ENCODE measurements at places on chromosomes 7 and 10. TPM values are rescaled to one million over a fixed set of nuclear protein-coding genes. Genes with fewer than 3 reads are reported as not detected.

Gene ANKRD61
- not detected for total RNA-seq

- no peak for DNase-seq
These were observed 1004.0 kb upstream of the C7orf33 start for GRCh38 chr7:147586526-147586925.

Gene EPO
- not detected for total RNA-seq

DNA sequence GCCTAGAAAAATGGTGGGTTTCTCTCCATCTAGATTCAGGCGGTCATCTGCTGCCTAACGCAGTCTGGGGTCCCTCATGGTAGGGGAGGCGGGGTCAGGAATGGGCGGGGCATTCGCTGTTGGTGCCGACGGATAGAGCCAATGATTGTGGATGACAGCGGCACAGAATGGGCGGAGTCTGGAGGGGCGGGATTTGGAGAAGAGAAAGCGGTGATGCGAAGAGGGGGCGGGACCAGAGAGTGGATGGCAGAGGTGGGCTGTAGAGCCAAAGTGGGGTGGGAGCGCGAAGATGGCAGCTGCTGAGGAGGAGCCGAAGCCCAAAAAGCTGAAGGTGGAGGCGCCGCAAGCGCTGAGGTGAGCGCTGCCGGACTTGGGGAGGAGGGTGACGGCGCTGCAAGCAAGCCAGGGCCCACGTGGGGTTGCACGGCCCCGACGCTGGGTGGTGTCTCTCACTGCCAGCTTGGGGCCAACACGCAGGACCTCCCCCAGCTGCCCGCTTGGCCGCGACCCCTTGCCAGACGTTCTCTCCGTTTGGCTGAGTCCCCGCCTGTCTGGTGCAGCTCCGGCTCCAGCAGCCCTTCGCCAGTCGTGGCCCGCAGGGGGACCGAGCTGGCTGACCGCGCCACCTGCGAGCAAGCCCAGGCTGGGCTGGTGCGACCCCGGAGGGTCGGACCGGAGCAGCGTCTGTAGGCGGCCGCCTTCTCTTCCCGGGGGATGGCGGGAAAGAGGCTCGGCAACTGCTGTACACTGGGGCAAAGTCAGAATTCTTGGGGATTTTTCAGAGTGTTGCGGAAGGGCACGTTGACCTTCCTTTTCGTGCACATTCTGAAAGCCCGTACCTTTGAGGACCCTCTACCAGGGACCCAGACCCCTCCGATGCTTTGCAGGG, at the start of gene ADK:
TSS of gene ADK (plus strand) at position 232 of the 889 bp plus-strand sequence. CDS start at position 290, 58 bp downstream.
- DNase-seq = peak; percentile 98

Gene VWDE
- 2.9 TPM for total RNA-seq

Gene EVX1
- total RNA-seq = 2.5 TPM

DNA sequence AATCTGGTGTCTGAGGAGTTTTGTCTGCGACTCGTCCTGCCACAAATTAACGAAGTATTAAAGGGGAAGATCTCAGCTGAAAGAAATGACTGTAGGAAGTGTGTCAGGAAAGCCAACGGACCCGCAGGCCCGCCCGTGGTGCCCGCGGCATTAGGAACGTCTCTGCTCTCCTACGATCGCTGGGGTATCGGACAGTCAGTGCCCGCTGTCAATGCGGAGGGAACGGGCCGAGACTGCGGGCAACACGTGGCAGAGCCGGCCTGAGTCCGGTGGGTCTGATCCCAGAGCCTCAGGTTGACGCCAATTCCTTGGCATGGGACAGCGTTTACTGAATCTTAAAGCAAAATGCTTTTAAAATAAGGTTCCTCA, 128.7 kb downstream of the KBTBD2 start:
- no peak for DNase-seq

Gene SPDYE5
- not detected for total RNA-seq

- no peak for DNase-seq
These were observed 156.0 kb downstream of the ZNF33B start for GRCh38 chr10:42482411-42482810.

Gene GSAP
- total RNA-seq = 13.0 TPM

DNA sequence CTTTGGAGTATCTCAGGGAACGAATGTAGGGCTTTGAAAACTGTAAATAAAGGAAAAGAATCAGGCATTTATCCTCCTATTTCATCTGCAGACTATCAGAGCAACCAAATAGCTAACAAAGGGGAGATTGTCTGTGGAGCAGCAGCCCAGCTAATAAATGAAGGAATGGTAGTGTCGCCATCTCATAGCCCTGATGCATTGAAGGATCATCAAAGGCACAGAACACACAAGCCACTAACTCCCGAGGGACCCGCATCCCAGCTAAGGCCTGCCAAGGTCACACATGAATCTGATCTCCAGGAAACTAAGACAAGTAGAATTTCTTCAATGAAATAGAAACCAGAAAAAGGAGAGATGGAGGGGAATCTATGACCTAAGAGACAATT, 38.2 kb downstream of the CALML5 start:
- DNase-seq = no peak

Gene PLXDC2
- total RNA-seq = 51.3 TPM

DNA sequence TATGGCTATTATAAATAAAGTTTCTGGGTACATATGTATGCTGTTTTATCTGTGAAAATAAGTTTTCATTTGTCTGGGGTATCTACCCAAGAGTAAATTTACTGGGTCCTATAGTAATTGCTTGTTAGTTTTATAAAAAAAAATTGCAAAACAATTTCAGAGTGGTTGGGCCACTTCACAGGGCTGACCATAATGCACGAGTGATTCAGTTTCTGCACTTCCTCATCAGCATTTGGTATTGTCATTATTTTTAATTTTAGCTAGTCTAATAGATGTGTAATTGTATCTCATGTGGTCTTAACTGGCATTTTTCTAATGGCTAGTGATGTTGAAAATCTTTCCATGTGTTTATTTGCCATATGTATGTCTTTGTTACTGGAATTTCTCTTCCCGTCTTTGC, 452.4 kb upstream of the AKR1E2 start:
- no peak for DNase-seq

DNA sequence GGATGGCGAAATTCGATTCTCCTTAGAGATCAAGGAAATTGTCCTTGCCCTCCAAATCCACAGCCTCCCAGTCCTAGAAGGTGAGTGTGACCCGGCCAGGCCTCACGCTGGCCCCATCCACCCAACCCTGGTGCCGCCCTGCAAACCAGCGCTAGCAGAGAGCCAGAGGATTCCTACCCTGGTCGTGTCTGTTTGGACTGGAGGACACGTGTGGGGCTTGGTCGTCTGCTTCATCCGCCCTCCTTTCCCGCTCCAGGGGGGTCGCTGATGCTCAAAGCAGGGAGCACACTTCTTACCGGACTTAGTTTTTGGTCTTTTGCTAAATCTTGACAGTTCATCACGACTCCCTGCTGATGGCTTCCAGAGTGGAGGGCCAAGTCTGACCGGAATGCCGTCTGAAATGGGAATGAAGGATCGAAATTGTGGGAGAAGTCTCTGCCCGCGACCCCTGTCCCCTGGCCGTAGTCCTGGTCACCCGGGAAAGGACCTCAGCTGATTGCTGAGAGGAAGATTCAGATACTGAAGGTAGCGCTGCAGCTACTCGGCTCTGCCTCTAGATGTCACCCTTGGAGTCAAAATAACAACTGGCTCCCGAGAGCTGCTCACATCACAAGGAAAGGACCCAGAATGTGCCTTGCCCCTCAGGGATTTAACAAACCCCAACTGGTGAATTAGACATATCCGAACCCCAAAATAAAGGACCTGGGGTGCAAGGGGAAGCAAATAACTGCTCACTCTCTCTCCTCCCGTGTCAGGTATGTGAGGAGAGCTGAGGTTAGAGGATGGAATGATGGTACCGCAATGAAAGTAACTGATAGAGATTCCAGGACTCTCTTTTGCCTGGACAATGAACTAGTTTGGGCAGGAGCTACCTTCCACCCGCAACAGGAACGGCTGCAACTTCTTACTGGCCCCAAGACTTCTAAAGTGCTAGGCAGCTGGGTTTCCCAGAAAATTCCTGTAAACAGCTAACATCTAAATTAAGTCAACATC, 23.5 kb upstream of the ORC5 start:
- no peak for DNase-seq

DNA sequence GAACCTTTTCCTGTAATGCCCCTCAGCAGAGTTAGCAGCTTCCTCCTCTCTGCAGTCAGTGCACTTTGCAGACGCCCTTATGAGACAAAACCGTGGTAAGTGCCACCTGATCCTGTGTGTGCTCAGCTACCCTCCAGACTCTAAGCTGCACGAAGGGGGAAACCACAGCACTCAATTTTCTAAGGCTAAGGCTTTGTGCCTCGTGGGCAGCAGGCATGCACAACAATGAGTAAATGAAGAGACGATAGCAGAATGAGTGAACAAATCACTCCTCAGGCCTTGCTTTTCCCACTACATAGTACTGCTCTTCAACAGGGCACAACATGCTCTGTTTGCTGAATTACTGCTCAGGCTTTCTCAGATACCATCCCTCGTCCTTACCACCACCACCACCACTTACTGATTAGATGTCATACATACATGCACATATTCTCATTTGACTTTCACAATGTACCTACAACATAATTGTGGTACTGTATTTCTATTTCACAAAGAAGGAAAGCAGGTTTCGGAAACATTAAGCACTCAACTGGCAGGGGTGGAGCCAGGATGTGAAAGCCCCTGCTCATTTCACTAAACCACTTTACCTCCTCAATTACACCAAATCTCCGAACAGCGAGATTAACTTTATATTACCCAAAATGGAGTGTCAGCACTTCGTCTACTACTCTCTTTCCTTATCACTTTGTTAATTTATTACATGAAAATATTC, 85.4 kb downstream of the ICA1 start:
- DNase-seq = no peak

DNA sequence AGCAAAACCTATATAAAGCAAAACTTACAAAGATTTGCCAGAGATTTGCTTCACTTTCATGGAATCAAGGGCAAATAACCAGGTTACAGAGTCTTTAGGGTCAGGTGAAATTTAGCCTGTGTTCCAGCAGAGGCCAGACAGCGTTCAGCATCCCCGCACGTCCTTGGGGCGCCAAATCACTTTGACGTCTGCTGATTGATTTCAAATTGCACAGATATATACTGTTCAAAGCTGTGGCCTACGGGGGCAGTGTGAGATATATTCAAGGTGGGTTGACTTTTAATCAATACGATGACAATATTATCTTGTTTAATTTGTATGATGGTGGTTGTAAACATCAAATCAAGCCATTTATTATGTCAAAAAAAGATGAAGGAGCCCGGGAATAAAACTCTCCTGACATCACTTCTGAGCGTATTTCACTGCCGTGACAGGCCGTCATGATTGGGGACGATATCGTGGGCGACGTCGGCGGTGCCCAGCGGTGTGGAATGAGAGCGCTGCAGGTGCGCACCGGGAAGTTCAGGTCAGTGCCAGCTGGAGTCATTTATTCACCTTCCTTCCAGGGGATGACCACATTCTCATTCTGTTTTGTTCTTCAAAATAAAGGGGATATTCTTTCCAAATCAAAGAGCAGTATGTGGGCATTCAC, 55.2 kb downstream of the LHPP start:
- DNase-seq = no peak

DNA sequence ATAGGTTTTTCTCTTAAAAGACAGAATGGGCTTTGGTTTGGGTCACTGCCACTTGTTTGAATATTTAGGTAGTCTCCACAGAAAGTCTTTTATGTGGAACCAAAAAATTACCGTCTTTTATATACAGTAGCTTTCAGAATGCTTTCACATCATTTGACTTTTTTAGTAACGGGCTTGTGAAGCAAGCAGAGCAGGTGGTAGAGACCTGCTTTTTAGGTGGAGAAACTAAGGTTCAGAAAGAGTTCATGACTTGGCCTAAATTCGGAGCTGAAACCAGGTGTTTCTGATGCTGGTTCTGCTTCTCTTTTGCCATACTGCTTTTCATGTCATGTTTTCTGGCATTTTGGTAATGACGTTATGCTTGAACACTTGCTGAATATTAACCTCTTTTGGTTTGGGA, 36.3 kb downstream of the GARS1 start:
- no peak for DNase-seq

Gene NFE2L3
- 5.2 TPM for total RNA-seq

Gene LAMB1
- total RNA-seq = 152 TPM

DNA sequence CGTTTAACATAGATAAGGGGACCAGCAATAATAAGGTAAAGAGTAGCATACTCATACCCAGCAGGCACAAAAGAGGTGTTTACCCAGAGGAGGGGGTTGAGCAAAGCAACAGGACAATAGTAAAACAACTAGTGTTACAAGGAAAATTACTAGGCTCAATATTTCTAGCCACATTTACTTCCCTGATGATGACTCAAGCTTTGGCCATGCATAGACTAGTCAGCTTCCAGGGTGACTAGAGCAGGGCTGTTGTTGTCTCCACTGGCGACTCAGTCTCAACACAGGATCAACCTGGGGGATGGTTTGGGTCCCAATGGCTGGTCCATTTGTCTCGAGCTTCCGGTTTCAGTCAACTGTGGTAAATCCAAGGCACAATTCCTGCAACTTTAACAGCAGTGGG, 217.7 kb upstream of the KCND2 start:
- no peak for DNase-seq

Gene UNC5B
- 24.3 TPM for total RNA-seq

Gene ASCC1
- total RNA-seq = 38.5 TPM

DNA sequence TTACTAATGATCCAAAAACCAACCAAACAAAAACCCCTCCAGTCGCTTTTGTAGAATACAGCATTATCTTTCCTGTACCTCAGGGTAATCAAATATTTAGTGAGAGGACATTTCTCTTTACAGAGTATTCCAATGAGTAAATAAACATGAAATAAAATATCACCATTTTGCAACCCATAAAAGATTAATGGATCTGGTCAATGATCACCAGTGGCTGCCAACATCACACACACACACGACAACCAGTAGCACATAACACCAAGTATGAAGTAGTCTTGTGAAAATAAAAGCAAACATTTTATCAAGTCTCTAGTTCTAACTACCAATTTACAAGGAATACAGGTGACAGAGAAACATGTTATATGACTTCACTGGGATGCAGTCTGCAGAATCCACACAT, 188.6 kb upstream of the IMMP2L start:
- no peak for DNase-seq

Gene IL6
- total RNA-seq = 12.0 TPM

DNA sequence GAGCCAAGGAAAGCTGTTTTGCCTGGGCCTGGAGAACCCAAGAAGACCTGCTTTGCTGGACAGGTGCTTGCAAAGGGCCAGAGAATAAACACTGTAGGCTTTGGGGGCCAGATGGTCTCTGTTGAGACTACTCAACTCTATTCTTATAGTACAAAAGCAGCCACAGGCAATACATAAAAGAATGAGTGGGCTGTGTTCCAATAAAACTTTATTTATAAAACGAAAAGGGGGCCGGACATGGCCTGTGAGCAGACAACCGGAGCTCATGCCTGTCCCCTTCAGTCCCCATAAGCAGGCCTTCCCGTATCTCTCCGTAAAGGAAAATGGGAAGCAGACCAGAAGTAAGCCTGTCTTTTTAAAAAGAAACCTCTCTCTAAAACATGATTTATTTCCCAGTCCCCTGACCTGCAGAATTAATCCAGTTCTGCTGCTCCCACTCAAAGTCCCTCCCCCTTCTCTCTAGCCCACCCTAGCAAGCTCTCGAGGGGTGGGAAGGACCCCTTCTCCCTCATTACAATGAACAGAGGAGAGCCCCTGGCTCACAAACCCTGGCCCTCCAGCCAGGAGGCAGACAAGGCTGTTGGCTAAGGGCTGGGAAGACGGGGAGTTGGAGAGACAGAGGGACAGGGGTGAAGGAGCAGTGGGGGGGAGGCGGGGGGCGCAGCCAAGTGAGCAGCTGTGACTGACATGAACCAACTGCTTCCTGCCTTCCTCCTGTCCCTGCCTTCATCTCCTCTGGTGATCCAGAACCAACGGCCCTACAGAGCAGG, 177.8 kb downstream of the NEURL1 start:
- no peak for DNase-seq

GRCh38 chr10:49711481-49711880, 32.0 kb downstream of the C10orf53 start:
- DNase-seq = no peak

GRCh38 chr7:113093561-113093960, 6.9 kb upstream of the GPR85 start:
- no peak for DNase-seq

Gene FAM25G
- not detected for total RNA-seq
